ENCODE measurements at places on chromosomes 4 and X.

GRCh38 chrX:68045008-68045577 lies 388.2 kb downstream of the OPHN1 start:
- DNase-seq, result no peak

GRCh38 chr4:77959566-77960338 lies 97.1 kb downstream of the MRPL1 start:
- DNase-seq, result no peak

- DNase-seq, result no peak
Observed at GRCh38 chr4:102076622-102077021, 268.7 kb downstream of the SLC39A8 start.

GRCh38 chrX:31209005-31209628 lies 137.3 kb upstream of the FTHL17 start:
- DNase-seq, result no peak

DNA sequence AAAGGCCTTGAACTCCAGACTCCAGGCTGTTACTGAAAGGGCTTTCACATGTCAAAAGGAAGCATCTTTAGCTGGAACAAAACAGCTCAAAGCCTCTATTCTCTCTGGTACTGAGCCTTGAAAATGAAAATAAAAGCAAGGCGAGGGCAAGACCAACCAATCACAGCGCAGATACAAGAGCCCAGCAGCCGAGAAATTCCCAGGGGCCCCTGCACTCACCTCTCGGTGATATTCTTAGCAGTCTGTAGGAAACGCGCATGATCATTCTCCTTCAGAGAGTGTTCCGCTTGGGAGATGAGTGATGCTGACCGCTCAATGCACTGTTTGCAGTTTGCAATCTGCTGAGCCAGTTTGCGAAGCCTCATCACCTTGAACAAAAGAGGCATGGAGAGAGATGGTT lies 138.1 kb downstream of the MID1 start:
- no peak for DNase-seq

DNA sequence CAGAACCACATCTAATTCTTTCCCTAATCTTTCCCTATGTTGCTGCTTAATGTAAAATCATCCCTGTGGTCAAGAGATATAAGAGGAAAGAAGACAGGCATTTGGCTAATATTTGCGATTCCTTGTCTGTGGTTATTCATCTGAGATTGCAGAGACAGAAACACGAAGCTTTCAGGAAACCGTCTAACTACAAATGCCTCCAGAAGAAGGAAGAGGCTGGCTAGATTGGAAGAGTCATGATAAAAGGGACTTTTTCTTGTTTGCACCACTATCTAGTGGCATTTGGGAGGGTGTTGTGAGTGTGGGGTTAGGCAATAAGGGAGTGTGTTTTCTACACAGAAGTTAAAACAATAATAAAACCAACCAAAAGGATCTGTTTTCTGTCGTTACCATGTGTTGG lies 43.9 kb downstream of the TMEM154 start:
- DNase-seq, result no peak

DNA sequence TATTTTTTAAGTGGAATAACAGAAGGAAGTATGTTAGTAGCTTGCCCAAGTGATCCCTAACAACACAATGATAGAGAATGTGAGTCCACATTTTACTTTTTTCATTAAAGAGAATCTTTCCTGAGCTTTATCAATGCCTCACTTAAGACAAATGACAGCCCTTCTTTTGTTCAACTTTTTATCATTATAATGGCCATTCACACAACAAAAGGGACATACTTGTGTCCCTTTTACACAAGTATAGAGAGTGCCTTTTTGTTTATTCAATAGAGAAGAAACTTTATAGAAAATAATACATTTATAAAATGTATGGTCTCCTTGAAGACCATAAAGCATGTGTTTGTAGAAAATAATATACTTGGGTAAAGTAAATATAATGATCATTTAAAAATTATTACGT lies 96.3 kb downstream of the PDE5A start:
- no peak for DNase-seq

- peak; percentile 77 for DNase-seq
Observed at GRCh38 chrX:39855748-39856129, 242.0 kb downstream of the BCOR start.

GRCh38 chr4:168863719-168864647 lies 146.1 kb downstream of the CBR4 start:
- no peak for DNase-seq

GRCh38 chr4:106126062-106126461 lies 189.9 kb downstream of the TBCK start:
- DNase-seq, result no peak

DNA sequence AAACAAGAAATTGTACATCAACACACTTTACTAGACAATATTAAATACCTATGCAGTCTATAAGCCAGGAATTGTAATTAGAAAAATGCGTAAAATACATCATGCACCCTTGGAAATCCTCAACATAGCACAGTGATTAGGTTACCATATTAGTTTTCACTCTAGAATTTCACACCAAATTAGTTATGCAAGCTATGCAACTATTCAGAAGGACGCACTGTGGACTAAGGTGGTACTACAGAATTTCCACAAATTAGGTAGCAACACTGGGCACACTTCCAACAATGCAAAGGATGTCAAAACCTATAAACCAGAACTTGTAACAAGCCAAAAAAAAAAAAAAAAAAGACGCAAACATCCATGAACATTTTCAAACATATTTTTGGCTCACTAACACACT lies 71.1 kb upstream of the ZCCHC13 start:
- no peak for DNase-seq

GRCh38 chr4:51831133-51831532 lies 11.8 kb upstream of the DCUN1D4 start:
- peak; percentile 67 for DNase-seq

DNA sequence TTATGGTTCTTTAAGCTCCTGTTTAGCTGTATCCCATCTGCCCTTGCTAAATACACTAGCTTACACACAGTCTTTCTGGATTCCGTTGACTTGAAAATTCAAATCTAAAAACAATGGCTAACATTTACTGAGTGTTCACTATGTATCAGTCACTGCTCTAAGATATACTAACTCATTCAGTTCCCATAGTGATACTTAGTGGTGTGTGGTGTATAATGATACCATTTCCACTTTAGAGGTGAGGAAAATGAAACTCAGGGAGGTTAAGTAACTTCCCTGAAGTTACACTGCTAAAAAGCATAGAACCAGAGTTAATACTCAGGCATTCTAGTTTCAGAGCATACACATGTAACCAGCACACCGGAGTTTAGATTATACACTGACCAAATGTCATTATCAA lies 762.0 kb downstream of the GRID2 start:
- no peak for DNase-seq

DNA sequence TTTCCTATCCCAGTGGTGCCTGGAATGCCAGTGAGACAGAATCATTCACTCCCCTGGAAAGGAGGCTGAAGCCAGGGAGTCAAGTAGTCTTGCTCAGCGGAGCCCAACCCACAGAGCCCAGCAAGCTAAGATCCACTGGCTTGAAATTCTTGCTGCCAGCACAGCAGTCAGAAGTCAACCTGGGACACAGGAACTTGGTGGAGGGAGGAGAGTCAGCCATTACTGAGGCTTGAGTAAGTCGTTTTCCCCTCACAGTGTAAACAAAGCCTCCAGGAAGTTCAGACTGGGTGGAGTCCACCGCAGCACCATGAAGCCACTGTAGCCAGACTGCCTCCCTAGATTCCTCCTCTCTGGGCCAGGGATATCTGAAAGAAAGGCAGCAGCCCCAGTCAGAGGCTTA lies 283.2 kb upstream of the CPEB2 start:
- DNase-seq, result no peak

- DNase-seq, result no peak
Observed at GRCh38 chrX:139559383-139560042, 29.0 kb downstream of the F9 start.

DNA sequence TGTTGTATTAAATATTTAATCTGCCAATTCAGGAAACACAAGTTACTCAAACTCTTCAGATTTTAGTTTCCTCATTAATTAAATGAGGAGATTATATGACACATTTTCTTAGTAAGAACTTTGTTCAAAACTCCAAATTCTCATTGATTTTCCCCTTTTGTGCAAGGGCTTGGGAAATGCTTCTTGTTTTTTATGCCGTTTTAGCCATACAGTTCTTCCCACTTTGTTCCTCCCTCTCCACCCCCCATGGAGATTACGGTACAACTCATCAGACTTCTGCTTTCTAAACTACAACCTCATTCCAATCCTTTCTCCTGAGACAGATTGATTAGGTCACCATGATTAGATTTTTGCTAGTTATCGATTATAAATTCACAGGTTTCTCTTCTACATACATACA lies 10.9 kb upstream of the BBS7 start:
- no peak for DNase-seq

GRCh38 chrX:150512461-150512901 lies 55.9 kb upstream of the MTM1 start:
- DNase-seq, result no peak

- no peak for DNase-seq
Observed at GRCh38 chrX:98371994-98372393, 1488.3 kb downstream of the RPA4 start.
